Heart left ventricle (tissue), 16 donors: ENCODE measurements at places on chromosomes 13 and 19. TPM values are rescaled to one million over a fixed set of nuclear protein-coding genes. Genes with fewer than 3 reads are reported as not detected.

PTGIR gene
- polyA plus RNA-seq: 5.2 TPM

CEACAM20 gene
- polyA plus RNA-seq: not detected

DNA sequence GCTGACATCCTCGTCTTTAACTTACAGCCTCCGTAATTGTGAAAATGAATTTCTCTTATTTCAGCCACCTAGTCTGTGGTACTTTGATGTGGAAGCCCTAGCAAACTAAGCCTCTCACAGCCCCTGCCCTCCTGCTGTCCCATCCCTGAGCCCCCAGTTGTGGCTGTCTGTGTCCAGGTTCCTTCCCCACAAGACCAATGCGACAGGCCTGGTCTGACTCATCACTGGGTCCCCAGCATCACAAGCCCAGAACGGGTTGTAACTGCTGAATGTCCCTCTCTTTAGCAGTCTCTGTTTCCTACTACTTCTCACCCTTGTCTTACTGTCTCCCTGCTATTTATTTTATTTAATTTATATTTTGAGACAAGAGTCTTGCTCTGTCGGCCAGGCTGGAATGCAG lies 5.7 kb downstream of the POU2F2 start:
- H3K36me3 ChIP-seq: no peaks in the 10 kb centered on the region
- no peaks in the 10 kb centered on the region for H3K4me1 ChIP-seq
- no peak overlapping the region for H3K27ac ChIP-seq
- H3K27me3 ChIP-seq: peaks cover 11% of the 10 kb centered on the region
- no peak overlapping the region for H3K4me3 ChIP-seq

DNA sequence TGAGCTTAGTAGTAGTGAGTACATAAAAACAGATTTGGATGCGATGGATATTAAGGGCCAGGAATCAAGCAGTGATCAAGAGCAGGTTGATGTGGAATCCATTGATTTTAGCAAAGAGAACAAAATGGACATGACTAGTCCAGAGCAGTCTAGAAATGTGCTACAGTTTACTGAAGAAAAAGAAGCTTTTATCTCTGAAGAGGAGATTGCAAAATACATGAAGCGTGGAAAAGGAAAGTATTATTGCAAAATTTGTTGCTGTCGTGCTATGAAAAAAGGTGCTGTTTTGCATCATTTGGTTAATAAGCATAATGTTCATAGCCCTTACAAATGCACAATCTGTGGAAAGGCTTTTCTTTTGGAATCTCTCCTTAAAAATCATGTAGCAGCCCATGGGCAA lies 11.4 kb downstream of the CHAMP1 start:
- H3K4me3 ChIP-seq: no peak overlapping the region
- DNase-seq: no peak
- H3K4me1 ChIP-seq: no peaks in the 10 kb centered on the region
- H3K27me3 ChIP-seq: no peaks in the 10 kb centered on the region

DNA sequence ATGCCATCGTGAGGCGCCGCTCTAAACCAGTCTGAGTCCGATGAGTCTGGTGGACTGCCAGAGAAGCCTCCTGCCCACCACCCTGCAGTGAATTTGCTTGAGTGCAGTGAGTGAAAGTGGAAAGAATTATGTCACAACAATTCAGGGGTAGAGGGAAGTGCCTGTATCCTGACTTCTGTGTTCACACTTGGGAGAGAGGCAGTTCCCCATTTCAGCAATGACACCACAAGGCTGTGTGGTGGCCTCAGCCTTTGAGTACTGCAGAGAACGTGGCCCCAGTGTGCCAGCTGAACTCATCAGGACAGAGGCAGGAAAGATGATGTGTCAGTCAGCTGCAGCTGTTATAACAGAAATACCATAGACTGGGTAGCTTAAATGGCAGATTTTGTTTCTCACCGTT lies 155.6 kb downstream of the COG6 start:
- no peaks in the 10 kb centered on the region for H3K27me3 ChIP-seq
- no peaks in the 10 kb centered on the region for H3K4me1 ChIP-seq
- H3K27ac ChIP-seq: no peak overlapping the region
- DNase-seq: no peak
- no peaks in the 10 kb centered on the region for H3K36me3 ChIP-seq

GRCh38 chr19:44552324-44552723 lies 22.8 kb upstream of the CEACAM20 start:
- no peaks in the 10 kb centered on the region for H3K36me3 ChIP-seq
- DNase-seq: no peak
- no peaks in the 10 kb centered on the region for H3K4me1 ChIP-seq
- H3K27ac ChIP-seq: no peak overlapping the region

MZT1 gene
- 11.3 TPM for polyA plus RNA-seq

DDA1 gene
- 84.6 TPM for polyA plus RNA-seq

MBD3L3 gene
- not detected for polyA plus RNA-seq

DNA sequence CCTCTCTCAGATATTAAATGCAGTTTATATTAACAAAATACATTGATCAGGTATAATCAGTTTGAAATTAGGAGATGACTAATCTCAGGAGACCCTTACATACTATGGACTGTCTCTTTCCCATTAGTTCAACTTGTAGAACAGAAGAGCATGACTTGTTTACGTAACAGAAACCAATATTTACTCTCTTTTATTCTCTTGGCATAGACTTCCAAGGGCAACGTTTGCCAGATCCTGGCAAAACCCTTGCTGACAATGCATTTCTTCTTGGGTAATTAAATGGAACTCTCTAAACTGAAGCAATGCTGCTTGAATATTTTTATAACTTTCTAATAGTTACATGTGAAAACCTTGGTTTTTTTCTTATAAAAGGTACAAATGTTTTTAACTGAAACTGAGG lies 68.3 kb upstream of the MYO16 start:
- H3K4me3 ChIP-seq: no peak overlapping the region
- DNase-seq: no peak
- no peak overlapping the region for H3K27ac ChIP-seq
- no peaks in the 10 kb centered on the region for H3K27me3 ChIP-seq
- no peaks in the 10 kb centered on the region for H3K36me3 ChIP-seq
- no peaks in the 10 kb centered on the region for H3K4me1 ChIP-seq

SOHLH2 gene
- 0.76 TPM for polyA plus RNA-seq

- peaks cover 35% of the 10 kb centered on the region for H3K36me3 ChIP-seq
- H3K27me3 ChIP-seq: no peaks in the 10 kb centered on the region
- H3K4me1 ChIP-seq: peaks cover 91% of the 10 kb centered on the region
- H3K4me3 ChIP-seq: no peak overlapping the region
- DNase-seq: no peak
- peak overlapping the region; percentile 23 for H3K27ac ChIP-seq
These were observed 45.8 kb downstream of the CAPN12 start for GRCh38 chr19:38698225-38699026.

- H3K36me3 ChIP-seq: no peaks in the 10 kb centered on the region
- peaks cover 31% of the 10 kb centered on the region for H3K4me1 ChIP-seq
- DNase-seq: no peak
- H3K4me3 ChIP-seq: no peak overlapping the region
- no peak overlapping the region for H3K27ac ChIP-seq
- H3K27me3 ChIP-seq: no peaks in the 10 kb centered on the region
These were observed 131.8 kb downstream of the IRS2 start for GRCh38 chr13:109654341-109655205.

PSG7 gene
- polyA plus RNA-seq: not detected

GRCh38 chr19:19329126-19329525 lies 8.5 kb downstream of the MAU2 start:
- peaks cover 92% of the 10 kb centered on the region for H3K36me3 ChIP-seq
- DNase-seq: no peak
- no peak overlapping the region for H3K27ac ChIP-seq

- H3K4me1 ChIP-seq: no peaks in the 10 kb centered on the region
- no peaks in the 10 kb centered on the region for H3K27me3 ChIP-seq
- DNase-seq: no peak
- H3K4me3 ChIP-seq: no peak overlapping the region
These were observed 369.2 kb downstream of the GPC5 start for GRCh38 chr13:91767651-91768050.

GRCh38 chr19:6374711-6375410 lies 872 bp downstream of the PSPN start:
- H3K36me3 ChIP-seq: peaks cover 3% of the 10 kb centered on the region
- H3K27me3 ChIP-seq: no peaks in the 10 kb centered on the region
- no peak overlapping the region for H3K27ac ChIP-seq
- no peak for DNase-seq
- peaks cover 7% of the 10 kb centered on the region for H3K4me1 ChIP-seq

DNA sequence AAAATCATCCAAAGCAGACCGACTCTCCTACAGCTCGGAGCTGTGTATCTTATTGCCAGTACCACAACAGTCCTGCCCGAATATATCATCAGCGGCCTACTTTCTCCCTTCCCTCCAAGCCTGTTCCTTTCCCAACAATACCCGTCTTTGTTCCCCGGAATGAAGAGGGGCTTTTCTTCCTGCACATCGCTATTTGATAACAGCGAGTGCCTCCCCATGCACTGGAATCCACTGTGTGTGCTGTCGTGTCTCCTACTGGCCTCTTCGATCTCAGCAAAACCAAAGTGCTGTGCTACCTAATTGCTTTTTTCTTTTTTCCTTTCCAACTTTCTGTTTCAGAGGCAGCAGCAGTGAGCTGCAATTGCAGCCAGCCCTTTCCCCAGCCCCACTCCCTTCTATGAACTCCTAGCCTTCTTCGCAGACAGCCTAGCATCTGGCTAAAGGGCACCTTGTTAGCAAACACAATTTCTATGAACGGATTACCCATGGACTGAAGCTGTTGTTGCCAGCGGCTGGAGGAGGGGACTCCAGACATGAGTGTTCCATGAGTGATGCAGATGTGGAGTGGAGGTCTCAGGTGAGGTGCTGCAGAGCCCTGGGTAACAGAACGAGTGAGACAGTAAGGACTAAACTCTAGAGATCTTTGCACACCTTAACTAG lies 43.4 kb downstream of the EFNB2 start:
- no peaks in the 10 kb centered on the region for H3K27me3 ChIP-seq
- H3K4me1 ChIP-seq: peaks cover 8% of the 10 kb centered on the region
- no peak for DNase-seq

GRCh38 chr13:49026851-49027250 lies 51.1 kb downstream of the FNDC3A start:
- no peak overlapping the region for H3K4me3 ChIP-seq
- H3K4me1 ChIP-seq: no peaks in the 10 kb centered on the region
- H3K27ac ChIP-seq: no peak overlapping the region
- no peaks in the 10 kb centered on the region for H3K36me3 ChIP-seq

GRCh38 chr19:6070207-6070681 lies 40.1 kb downstream of the RFX2 start:
- no peaks in the 10 kb centered on the region for H3K36me3 ChIP-seq
- H3K27ac ChIP-seq: no peak overlapping the region
- no peak for DNase-seq
- no peak overlapping the region for H3K4me3 ChIP-seq
- H3K4me1 ChIP-seq: peaks cover 38% of the 10 kb centered on the region
